ENCODE measurements at places on chromosomes 2 and 18. TPM values are rescaled to one million over a fixed set of nuclear protein-coding genes. Genes with fewer than 3 reads are reported as not detected.

- H3K4me1 ChIP-seq, result no peaks in the 10 kb centered on the region
- DNase-seq, result no peak
- no peaks in the 10 kb centered on the region for H3K27me3 ChIP-seq
- H3K4me3 ChIP-seq, result no peak overlapping the region
- H3K36me3 ChIP-seq, result no peaks in the 10 kb centered on the region
These were observed 158.4 kb downstream of the SETBP1 start for GRCh38 chr18:44838971-44839666.

DNA sequence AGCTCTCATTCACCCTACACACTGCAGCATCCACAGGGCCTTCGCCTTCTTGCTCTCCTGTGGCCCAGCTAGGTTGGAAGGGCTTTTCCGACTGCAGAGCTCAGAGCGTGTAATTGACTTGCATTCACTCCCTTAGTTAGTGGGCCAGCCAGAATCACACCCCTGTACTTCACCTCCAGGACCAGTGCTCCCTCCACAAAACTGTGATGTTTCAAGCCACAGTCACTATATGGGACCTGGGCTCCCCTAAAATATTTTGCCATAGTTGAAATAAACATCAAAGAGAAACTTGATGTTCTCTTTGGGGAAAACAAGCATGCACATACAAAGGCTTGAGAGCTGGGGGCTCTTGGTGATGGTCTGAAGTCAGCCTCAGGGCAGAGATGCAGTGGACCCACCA lies 69.7 kb upstream of the POU3F3 start:
- no peaks in the 10 kb centered on the region for H3K36me3 ChIP-seq
- H3K27ac ChIP-seq, result no peak overlapping the region
- H3K4me3 ChIP-seq, result no peak overlapping the region

- peaks cover 21% of the 10 kb centered on the region for H3K27me3 ChIP-seq
- H3K27ac ChIP-seq, result no peak overlapping the region
- DNase-seq, result no peak
- no peaks in the 10 kb centered on the region for H3K4me1 ChIP-seq
- no peak overlapping the region for H3K4me3 ChIP-seq
- no peaks in the 10 kb centered on the region for H3K36me3 ChIP-seq
These were observed 23.1 kb downstream of the PLA2R1 start for GRCh38 chr2:160039166-160039903.

DNA sequence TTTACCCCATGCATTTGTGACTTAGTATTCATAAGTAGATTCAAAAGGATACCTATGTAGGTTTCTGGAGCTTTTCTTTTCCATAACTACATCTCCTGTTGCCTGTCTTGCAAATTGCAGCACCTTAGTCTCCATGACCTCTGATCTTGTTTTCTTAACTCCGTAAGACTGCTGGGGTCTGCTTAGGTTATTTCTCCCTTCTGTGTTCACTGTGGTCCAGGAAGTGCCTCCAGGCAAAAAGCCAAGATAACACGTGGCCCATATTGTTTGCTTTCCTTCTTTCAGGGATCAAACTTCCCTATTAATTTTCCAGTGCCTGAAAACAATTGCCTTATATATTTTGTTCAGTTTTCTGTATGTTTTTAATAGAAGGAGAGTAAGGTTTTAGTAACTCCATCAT lies 86.4 kb downstream of the GCA start:
- peaks cover 10% of the 10 kb centered on the region for H3K4me1 ChIP-seq
- no peak overlapping the region for H3K4me3 ChIP-seq
- H3K27ac ChIP-seq, result no peak overlapping the region

GRCh38 chr2:200033929-200034328 lies 78.5 kb downstream of the MAIP1 start:
- H3K4me1 ChIP-seq, result no peaks in the 10 kb centered on the region
- no peak overlapping the region for H3K27ac ChIP-seq
- H3K36me3 ChIP-seq, result no peaks in the 10 kb centered on the region
- H3K4me3 ChIP-seq, result no peak overlapping the region
- H3K27me3 ChIP-seq, result no peaks in the 10 kb centered on the region
- no peak for DNase-seq

The ARHGAP28 gene
- polyA plus RNA-seq, result not detected
